Stimulated activated naive CD4-positive, alpha-beta T cell (primary cell): ENCODE measurements at places on chromosomes 16 and 17.

DNA sequence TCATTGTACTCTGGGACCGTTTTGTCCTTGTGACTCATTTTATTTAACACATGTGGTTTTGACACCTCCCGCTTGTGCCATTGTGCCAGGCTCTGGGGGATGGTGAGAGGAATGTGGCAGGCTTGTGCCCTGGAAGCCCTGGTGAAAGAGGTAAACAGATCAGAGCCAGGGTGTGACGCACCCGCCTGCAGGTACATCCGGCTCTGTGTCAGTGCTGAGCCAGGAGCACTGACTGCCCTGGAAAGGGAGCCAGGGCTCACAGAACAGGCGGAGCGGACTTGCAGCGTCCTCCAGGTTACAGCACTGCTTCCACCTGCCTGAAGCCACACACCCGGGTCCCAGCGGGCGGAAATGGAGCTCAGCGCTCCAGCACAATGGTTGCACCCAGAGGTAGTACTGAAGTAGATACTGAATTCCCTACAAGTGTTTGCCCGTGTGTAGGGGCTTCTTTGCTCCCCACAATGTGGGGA, 30.6 kb downstream of the CDRT15 start:
- DNase-seq: no peak

GRCh38 chr17:80224683-80225082, 4.5 kb downstream of the SLC26A11 start:
- no peak for DNase-seq

GRCh38 chr17:38341035-38341721, 2.6 kb downstream of the GPR179 start:
- no peak for DNase-seq

- DNase-seq: no peak
Observed at GRCh38 chr16:30666681-30667080, 8.4 kb downstream of the FBRS start.

DNA sequence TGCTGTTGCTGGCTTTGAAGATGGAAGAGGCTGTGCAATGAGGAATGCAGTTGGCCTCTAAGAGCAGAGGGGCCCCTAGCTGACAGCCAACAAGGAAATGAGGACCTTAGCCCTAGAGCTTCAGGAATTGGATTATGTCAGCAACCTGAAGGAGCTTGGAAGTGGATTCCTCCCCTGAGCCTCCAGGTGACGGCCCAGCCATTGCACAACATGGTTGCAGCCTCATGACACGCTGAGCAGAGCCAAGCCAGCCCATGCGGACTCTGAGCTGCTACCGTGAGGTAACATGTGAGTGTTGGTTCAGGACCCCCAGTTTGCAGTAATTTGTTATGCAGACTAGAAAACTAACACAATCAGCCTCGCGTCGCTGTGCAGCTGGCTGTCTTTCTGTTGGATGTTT, 20.2 kb downstream of the CCDC42 start:
- no peak for DNase-seq

- no peak for DNase-seq
Observed at GRCh38 chr16:17212606-17213005, 258.2 kb downstream of the XYLT1 start.

GRCh38 chr17:34219405-34219804, 35.7 kb upstream of the CCL2 start:
- no peak for DNase-seq

DNA sequence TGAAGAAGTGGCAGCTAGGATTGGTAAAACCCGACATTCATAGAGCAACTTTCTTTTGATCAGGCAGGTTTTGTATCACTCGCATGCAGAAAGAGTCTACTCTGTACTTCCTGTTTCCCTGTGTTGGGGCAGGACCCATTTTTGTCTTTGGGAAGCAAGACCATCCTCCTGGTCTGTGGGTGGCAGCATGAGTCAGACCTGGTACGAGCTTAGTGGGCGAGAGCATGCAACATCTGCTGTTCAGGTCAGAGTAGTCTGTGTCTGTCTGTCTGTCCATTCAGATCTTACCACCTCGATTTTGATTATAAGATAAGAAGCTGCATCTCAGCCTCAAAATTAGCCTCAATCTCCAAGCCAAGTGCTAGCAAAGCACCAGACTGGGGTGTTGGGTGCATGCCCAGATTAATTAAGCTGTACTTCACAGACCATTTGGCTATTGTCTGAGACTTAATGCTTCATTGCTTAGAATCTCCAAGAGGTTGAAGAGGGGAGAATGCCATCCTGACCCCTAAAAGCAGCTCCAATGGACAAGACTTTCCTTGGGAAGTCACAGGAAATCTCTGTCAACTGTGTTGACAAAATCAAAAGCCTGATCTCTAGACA, 110.9 kb downstream of the XYLT1 start:
- DNase-seq: no peak

DNA sequence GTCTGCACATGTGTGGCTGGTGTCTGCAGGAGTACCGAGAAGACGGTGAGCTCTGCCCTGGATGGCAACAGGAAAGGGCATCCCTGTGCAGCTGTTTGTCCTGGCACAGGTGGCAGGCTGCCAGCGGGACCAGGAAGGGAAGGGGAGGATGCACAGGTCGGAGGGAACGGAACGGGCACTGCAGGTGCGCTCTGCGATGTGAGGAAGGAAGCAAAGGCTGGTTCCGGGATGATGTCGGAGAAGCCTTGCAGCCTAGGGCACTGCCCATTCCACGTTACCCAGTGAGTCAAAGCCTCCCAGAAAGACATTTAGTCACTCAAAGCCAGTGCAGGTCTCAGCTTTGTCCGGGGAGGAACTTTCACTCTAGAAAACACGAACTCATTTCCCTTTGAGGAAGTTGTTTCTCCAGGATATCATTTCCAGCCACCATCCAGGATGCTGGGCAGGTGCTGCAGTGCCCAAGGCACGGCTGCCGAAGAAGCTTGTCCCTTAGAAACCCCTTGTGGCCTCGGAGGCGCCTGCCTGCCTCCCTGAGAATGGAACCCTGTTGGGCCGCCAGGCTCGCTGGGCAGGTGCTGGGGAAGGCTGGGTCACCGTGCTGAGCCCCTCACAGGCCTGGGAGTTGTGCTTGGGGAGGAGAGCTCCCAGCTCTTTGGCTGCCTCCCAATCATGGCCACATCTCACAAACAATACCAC, 4.5 kb upstream of the TMEM235 start:
- DNase-seq: no peak

DNA sequence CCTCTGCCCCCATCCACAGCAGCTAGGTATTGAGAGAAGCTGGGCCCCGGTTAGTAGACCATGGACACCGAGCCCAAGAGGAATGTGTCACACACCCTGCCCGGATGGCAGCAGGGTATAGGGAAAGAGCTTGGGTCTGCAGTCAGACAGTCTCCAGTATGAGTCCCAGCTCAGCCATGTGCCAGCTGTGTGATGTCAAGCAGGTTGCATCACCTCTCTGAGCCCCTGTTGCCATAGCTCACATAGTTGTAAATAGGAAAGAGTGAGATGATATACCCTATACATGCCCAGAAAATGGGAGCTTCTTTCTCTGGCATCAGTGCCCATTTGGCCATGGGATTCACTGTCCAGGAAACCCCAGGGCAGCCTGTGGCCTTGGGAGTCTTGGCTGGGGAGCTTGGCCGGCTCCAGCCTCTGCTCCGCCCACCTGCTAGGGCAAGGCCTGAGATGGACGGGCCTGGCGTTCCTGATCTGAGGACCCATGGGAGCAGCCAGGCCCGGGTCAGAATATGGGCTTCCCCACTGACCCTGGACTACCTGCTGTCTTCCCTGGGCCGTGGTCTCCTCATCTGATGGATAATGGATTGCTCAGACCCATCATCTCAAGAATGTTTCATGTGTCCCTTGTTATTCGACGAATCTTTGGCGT, 13.2 kb downstream of the CD300LG start:
- no peak for DNase-seq

GRCh38 chr17:50203086-50203485, 1.7 kb upstream of the COL1A1 start:
- DNase-seq: no peak

DNA sequence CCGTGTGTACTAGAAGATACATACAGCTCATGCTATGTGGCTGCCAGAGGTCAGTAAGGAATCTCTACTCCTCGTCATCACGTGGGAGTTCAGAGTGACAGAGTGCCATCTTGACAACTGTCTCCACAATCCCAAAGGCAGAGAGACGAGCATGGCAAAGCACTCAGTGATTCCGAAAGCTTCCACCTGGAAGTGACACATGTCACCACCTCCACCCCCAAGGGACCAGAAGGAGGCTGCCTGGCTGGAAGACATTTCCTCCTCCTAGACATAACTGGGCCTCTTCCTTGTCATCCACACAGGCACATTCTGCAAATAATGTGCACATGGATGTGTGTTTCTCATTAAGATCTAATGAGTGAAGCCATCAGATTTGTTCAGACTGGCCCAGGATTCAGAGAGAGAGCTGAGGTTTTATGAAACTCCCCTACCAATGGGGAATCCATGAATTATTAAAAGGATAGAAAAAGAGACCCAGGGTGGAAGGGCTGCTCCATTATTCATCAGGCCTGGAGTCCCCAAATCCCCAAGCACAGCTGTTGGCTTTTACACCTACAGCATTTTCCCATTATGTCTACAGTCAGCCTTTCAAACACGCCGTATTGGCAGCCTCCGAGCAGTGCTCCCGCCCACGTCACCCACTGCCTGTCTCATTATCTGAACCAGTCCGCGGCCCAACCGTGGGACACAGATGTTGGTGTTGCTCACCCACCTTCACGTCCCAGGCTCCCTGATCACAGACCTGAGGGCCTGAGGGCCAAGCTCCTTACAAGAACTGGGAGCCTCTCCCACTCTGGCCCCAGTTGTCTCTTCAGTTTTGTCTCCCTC, 3.3 kb upstream of the CACNG5 start:
- no peak for DNase-seq

DNA sequence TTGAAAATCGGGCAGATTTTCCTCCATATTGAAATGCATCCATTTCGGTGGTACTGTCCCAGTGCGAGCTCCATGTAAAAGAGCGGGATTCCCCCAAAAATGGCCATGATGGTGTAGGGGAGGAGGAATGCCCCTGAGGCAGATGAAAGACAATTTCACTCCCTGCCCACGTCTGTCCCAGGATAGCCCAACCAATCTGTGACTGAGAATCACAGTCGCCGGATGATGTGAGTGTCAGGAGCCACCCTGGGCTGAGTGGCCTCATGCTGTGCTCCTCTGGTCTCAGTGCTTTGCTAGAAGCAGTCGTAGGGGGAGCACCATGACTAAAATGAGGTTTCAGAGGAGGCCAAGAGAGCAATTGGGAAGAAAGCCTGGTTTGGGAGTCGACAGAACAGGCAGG, 16.7 kb downstream of the SLC6A4 start:
- DNase-seq: no peak

GRCh38 chr17:5854871-5855554, 215.2 kb upstream of the WSCD1 start:
- DNase-seq: no peak

- DNase-seq: no peak
Observed at GRCh38 chr16:60945225-60945624, 1091.0 kb downstream of the CDH8 start.

GRCh38 chr17:40320756-40321523, 12.0 kb downstream of the RARA start:
- peak; percentile 48 for DNase-seq

DNA sequence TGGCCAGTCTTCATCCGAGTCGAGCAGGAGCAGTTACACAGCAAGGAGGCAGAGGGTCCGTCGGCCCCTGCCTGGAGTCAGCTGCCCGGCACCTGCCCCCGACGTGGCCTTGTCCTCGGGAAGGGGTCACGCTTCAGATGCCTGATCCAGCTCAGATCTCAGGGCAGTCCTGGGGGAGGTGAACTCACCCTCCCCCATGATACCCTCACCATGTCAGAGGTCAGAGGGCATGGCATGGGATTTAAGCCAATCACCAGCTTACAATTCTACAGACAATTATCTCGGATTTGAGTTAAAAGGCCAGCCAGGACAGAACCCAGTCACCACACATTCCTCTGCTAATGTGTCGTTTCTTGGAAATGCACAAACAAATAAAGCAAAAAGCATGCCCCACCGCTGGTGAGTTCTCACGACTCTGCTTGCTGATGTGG, 211.3 kb downstream of the FOXL1 start:
- no peak for DNase-seq

DNA sequence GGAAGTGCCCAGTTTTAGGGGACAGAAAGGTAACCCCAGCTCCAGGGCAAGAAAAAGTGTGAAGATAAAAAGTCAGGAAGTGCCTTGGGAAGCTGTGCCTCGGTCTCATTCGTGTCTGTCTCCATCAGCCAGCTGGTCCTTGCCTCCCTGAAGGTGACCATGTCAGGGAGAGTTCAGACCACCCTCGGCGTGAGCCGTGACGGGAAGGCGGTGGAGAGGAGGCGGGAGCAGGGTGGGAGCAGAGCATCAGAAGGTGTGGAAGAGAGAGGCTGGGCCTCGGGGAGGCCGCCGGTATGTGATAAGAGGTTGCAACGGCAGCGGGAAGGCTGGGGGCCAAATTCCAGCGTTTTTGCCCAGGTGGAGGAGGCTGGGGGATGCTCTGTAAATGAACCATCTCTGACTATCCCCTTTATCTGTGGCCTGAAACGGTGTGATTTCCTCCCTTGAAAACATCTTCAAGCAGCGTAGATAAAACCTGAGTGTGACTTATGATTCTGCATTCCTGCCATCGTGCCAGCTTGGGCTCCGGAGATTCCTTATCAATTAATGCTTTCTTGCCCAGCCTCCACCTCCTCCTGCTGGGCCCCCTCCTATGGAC, 251.8 kb downstream of the IRF8 start:
- no peak for DNase-seq

DNA sequence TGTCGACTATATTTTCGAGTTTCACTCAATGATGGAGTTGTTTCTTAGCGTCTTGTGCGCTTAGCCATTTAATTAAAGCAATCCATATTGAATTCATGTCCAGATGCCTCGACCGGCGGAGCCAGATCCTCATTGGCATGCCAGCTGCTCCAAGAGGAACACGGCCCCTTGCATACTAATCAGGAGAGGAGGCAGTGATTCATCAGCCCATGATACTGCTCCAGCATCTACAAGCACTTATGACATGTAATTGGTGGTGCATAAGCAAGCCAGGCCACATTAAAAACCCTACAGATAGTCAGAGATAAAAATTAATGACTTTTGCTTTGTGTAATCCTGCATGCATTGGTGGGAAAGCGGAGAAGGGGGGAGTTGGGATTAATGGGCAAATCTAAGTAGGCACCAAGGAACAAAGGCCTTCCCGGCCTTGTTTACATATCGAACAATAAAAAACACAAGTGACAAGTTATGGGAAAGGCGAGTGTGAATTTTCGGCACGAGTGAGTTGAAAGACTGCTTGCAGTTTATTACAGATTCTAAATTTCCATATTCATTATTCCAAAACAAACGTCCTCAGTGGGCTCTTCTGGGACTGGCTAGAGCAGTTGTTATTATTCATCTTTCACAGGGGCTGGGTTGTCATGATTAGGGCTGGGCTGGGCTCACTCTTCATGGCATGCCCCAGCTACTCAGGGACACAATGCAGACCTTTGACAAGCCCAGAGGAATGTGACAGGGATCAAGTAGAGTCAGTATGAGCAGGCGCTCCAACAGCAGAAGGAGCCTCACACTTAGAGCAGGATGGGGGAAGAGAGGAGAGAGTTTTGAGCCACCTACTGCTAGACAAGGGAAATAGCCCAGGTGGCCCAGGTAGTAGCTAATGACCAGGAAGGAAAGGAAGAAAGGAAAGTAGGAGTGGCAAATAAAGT, 281.7 kb upstream of the ZFHX3 start:
- no peak for DNase-seq

GRCh38 chr16:81574168-81574567, 129.6 kb downstream of the CMIP start:
- no peak for DNase-seq

GRCh38 chr17:68457168-68457538, at the start of gene WIPI1:
Gene WIPI1, minus strand, starts transcription at chr17:68457496. Its CDS starts 75 bp downstream, at chr17:68457421.
- no peak for DNase-seq
